ENCODE measurements at places on chromosomes 12 and 14.
A peak's percentile ranks its signal among the peaks of the same experiment; 100 is the strongest.

DNA sequence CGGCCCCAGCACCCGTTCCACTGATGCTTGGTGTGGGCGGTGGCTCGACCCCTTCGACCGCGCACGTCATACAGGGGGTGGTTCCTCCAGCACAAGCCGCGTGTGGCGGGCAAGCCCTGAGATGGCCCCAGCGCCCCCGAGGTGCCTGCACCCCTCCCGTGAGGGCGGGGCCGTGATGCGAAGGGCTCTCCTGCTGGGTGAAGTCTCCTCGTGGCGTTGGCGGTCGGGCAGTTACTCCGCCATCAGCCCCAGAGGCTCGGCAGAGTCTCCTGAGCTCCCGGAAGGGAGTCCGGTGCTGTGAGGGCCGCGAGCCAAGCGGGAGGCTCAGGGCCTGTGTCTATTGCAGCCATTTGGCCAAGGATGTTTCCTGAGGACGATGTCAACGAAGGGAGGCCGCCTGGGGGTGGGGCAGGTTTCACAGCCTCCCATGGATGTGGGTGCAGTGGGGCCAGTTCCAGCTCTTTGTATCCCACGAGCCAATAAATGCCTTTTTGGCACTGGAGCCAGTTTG is 78.1 kb upstream of the GALNT9 start:
- DNase-seq, result no peak

DNA sequence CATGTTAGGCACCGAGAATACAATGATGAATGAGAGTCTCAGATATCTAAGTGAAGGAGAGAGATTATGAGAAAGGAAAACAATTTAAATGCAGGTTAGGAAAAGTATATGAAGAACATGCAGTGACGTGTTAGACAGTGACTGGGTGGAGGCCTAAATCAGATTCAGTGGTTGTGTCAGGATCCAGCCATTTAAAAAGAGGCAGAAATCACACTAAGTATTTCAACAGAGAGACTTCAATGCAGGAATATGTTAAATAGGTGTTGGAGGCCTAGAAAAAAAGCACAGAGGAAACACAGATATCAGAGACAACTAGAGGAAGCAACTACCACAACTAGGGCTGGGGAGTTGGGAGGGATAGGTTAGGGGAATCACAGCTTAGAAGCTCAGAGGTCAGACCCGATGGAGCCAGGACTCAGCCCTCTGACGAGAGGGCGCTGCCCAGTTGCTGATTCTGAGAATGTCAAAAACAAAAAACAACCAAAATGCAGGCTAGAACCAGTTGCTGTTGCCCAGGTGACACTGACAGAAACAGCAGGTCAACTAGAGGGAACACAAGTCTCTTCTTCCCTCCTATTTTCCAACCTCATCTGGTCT is 3.0 kb upstream of the GARIN2 start:
- no peak for DNase-seq

- no peak for DNase-seq
These were observed 18.3 kb downstream of the MTRFR start for GRCh38 chr12:123251403-123252076.

DNA sequence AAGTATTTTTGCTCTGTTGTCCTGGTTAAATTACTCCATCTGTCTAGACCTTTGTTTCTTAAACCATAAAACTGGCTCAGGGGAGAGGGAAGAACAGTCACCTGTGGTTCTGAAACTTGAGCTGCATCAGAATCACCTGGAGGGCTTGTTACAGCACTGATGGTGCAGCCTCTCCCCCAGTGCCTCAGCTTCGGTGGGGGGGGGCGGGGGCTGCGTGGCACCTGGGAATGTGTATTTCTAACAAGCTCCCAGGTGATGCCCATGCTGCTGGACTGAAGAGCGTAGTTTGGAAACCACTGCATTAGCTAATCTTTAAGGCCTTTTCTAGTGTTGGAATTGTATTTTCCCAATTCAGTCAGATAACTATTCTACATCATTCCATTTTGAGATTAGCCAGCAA is 42.7 kb downstream of the GPHB5 start:
- no peak for DNase-seq

- DNase-seq, result no peak
These were observed 162.1 kb downstream of the ADCK1 start for GRCh38 chr14:77961847-77962580.

DNA sequence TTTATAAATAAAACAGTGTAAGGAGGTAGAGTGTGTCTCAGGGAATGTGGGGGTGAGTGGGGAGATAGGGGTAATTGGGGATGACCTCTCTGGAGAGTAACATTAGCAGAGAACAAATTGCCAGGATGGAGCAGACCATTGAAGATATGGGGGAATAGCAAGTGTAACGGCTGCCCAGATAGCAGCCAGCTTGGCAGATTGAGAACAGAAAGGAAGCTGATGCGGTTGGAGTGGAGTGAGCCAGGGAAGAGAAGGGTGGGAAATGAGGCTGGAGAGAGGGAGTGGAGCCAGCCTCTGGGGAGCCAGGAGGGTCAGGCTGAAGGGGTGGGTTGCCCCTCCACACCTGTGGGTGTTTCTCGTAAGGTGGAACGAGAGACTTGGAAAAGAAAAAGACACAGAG is 5.6 kb upstream of the ADCK1 start:
- no peak for DNase-seq

GRCh38 chr12:95972832-95973456 is 23.2 kb downstream of the HAL start:
- DNase-seq, result no peak

DNA sequence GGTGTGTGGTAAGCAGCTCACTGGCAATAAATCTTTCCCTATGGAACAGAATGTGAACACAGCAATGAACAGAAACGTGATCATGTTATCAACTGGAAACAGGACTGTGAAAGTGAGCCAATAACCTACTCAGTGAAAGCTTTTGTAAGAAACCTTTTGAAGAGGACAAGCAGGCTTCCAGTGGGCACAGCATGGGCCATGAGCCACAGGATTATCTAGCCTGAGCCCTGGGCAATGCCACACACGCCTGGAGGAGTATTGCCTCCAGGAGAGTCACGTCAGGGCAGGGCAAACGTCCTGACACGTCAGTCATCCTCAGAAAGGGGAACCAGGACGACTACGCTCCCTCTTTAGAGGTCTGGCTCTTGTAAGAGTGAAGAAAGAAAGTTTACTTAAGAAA is 32.3 kb downstream of the NRDE2 start:
- no peak for DNase-seq

DNA sequence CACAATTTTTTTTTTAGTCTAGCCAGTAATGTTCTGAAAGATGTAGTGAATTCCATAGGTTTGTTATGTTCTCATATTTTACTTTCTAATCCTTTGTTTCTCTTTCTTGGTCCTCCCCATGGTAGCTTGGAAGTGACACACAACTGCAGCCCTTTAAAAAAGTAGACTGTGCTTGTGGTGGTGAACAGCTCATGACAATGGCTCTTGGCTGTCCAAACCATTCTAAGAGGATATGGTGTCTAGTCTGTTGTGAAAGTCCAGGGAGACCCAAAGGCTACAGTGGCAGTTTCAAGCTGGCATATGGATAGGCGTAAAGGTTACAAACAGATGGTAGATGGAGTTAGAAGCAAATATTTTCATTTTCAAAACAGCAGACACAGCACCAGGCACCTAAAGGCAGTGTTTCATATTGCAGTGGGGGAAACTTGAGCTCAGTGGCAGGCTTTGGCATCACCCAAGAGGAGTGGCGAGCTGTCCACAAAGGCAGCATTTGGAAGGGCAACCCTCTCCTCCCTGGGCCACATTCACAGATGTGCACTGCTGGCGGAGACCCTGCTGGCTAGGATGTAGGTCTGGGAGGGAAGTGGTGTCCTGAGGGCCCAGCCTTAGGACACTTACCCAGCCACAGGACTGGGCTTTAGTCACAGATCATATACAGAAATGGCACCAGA is 102.1 kb downstream of the DYRK2 start:
- no peak for DNase-seq

GRCh38 chr12:132326646-132327045 is 2.7 kb downstream of the GALNT9 start:
- DNase-seq, result no peak

DNA sequence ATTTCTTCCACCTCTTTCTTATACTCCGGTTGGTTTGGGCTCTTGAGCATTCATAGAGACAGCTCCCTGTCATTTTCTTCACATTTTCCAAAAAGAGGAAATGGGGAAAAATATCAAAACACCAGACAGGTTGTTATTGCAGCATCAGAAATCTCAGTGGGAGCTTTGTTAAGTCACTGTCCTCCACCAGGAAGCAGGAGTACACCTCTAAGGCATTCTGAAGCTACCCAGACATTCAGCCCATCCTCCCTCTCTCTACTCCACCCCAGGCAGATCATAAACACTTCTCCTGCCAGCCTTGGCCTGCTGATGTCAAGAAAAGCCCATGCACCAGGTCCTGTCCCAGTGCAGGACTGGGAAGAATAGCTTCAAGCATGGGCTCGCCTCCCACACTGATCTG is 1198.3 kb downstream of the VRK1 start:
- no peak for DNase-seq

- DNase-seq, result no peak
These were observed 21.7 kb downstream of the BORCS5 start for GRCh38 chr12:12378616-12379015.

DNA sequence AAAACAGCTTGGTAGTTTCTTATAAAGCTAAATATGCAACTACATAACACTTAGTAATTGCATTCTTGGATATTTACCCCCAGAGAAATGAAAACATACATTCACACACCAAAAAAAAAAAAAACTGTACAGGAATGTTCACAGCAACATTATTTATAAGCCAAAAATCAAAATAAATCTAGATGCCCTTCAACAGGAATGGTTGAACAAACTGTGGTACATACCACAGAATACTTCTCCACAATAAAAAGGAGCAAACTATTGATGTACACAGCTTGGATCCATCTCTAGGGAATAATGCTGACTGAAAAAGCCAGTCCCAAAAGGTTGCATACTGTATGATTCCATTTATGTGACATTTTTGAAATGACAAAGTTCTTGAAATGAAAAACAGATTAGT is 62.1 kb upstream of the SLC38A4 start:
- DNase-seq, result no peak

DNA sequence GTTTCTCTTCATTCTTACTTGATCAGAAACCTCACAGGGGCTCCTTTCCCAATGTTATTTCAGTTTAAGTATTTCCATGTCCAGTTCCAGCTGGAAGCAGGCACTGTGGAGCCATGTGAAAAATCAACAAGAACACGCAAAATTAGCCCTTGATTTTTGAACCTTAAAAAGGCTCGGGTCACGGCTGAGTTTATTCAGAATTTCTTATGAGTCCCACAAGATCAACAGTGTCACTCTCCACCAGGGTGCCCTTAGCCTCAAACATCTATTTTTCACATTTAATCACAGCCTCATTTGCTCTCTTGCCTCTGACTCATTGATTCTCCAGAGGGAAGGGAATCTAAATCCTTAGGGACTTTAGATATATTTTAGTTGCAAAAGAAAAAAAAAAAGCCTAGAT is 157.7 kb upstream of the AVPR1A start:
- no peak for DNase-seq

GRCh38 chr12:122395319-122395718 is 27.1 kb downstream of the CLIP1 start:
- no peak for DNase-seq

DNA sequence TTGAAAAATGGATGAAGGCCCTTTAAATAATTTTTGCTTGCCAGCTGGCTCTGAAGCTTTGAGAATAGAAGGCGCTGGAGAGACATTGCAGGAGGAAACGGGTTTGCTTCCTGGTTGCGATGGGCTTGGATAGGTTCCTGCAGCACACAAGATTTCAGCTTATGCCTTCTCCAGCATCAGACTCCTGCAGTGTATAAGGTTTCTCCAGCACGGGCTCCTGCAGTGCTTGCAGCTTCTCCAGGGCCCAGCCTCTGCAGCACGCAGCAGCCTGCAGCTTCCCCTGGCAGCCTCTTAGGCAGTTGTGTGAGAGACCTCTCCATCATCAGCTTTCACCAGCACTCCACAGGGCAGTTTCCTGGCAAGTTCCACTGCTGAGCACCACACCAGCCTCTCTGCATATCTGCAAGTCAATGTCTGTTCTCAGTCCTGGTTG is 78.7 kb upstream of the ZDHHC17 start:
- DNase-seq, result peak; percentile 81

DNA sequence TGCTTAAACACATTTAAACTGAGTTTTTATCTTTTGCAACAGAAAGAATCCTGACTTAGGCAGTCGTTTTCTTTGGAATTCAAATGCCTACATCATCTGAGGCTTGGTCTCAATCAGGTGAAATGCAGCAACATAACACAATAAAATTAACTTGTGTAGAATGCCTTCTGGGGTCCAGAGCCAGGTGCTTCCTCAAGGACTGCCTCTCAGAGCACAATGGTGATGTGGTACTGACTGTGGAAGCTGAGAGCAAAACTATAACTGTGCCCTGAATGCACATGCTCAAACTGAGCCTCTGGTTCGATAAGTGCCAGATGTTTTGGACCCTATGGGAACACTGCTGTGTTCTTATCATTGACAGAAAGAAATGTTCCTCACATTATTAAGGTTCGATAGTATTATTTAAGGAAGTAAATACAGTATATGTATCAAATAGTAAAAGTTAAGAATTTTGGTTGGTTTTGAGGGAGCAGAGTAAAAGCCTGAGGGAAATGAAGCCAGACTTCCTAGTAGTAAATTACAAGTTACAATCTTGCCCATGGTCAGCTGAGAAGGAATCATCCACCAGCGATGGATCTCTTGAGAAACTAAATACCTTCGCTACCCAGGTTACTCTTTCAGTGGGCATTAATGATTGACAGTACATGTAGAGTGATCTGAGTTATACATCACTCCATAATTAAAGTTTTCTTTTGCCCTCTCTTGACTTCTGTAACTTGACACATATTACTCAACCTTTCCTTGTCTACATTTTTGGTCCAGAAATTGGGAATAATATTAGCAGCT is 122.9 kb upstream of the ATP2B1 start:
- DNase-seq, result no peak

- DNase-seq, result no peak
These were observed 8.1 kb downstream of the CMAS start for GRCh38 chr12:22054155-22054554.

DNA sequence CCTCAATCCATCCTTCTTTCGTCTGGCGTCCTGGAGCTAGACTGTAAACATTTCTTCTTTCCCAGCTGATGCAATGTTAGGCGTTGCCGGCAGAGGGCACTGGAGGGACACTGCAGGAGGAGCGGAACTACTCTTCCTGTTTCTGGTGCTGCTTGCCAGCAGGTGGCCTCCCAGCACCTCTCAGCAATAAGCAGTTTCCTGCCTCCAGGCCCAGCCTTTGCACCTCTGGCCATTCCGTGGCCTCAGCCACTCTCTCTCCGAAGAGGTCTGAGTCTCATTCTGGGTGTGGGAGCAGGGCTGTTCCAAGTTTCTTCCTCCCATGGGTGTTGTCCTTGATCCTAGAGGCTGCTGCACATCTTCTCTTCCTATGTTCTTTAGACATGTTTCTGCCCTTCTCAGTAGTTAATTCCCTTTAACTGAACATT is 7.5 kb upstream of the ASPG start:
- peak; percentile 86 for DNase-seq

DNA sequence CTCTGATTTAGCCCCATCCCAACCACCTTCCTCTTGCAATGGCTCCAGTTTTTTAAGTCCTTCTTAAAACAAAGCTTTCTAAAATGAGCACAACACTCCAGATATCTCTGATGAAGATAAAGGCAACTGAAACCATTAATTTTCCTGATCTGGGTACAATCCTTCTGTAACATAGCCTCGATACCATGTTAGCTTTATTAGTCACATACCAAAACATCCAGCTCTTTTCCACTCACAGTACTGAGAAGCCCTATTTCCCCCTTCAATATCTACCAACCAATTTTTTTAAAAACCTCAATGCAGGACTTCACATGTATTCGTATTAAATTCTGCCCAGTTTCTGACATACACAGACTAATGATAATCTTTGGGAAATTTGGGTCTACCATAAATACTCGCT is 105.9 kb downstream of the MED13L start:
- DNase-seq, result no peak

GRCh38 chr14:91417983-91418386 is 365 bp upstream of the CCDC88C start:
- DNase-seq, result peak; percentile 63

Measured in hindlimb muscle (tissue), 1 donor.